ENCODE measurements at places on chromosomes 2 and 18.

DNA sequence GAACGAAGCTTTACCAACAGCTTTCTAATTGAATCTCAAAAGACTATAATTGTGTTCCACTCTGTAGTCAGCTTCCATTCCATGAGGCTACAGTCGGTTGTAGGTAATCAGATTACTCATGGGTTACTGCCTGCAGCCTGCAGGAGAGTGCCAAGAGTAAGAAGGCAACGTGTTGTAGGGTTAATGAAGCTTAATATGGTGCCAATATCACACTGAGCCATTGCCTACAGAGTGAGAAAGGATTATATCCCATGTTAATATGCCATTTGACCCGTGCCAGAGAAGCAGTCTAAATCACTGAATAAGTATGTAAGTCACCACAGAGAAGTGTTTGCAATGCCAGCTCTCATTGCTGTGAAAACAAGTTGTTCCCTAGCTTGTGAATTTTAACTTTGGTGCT, 734.5 kb upstream of the ACVR2A start:
- no peak for DNase-seq

DNA sequence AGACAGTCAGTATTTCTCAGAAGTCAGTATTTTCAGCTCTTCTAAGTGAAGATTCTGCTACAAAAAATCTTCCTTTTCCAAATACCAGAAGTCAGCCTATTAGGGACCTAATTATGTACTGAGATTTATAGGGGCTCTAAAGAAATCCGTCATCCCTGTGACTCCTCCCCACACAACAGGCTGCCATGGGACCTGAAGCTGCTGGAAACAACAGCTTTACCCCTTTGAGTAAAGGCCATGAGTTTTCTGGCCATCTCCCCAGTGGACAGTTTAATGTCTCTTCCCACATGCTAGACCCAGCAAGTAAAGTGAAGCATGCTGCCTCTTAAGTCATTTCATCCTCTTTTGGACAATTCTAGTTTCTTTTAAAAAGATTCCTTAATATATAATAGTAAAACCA, 255.7 kb upstream of the ACVR2A start:
- no peak for DNase-seq

DNA sequence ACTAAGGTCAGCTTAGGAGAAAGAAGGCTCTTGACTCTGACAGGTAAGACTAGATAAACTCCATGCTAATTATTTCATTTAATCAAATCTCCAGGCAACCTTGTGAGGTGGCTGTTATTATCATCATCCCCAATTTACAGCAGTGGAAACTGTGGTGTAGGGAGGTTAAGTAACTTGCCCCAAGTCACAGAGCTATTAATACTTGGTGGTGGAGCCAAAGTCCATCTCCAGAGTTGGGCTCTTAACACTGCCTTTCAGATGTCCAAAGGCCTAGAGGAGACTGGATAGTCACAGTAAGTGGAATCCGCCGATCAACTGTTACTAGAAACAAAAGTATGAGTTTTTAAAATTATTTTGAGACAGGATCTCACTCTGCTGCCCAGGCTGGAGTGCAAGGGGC, 46.6 kb upstream of the SP3 start:
- no peak for DNase-seq

- DNase-seq = peak; percentile 70
These were observed 465 bp downstream of the SEPTIN10 start for GRCh38 chr2:109613081-109613921.

All from RKO (cell line).